ENCODE measurements at places on chromosomes 7 and 10.
A peak's percentile ranks its signal among the peaks of the same experiment; 100 is the strongest.

DNA sequence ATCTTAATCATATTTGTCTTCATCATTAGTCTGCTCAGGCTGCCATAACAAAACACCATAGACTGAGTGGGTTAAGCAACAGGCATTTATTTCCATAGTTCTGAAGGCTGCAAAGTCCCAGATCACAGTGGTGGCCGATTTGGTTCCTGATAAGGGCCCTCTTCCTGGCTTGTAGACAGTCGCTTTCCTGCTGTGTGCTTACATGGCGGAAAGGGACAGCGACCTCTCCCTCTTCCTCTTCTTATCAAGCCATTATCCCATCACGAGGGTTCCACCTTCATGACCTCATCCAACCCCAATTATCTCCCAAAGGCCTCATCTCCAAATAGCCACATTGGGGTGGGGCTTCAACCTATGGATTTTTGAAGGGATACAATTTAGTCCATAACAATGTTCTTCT lies 84.0 kb downstream of the LYZL1 start:
- no peak for DNase-seq

GRCh38 chr10:113108194-113108835 lies 158.3 kb downstream of the TCF7L2 start:
- DNase-seq = no peak

DNA sequence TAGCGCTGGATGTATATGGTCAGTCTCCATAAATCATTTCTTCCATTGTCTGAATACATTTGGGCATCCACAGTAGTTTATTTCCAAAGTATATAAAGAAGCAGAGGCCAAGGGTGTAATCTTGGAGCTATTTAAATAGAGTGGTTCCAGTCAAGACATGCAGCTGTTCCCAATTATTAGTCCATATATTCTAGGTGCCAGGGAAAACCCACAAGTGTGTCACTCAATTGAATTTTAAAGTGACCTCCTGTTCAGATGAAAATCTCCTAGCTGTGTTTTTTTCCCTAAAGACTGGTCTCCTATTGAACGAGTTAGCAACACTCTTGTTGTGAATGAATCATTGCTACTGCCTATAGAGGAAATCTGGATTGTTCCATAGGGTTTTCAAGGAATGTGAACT lies 260.2 kb upstream of the BMPER start:
- DNase-seq = no peak

DNA sequence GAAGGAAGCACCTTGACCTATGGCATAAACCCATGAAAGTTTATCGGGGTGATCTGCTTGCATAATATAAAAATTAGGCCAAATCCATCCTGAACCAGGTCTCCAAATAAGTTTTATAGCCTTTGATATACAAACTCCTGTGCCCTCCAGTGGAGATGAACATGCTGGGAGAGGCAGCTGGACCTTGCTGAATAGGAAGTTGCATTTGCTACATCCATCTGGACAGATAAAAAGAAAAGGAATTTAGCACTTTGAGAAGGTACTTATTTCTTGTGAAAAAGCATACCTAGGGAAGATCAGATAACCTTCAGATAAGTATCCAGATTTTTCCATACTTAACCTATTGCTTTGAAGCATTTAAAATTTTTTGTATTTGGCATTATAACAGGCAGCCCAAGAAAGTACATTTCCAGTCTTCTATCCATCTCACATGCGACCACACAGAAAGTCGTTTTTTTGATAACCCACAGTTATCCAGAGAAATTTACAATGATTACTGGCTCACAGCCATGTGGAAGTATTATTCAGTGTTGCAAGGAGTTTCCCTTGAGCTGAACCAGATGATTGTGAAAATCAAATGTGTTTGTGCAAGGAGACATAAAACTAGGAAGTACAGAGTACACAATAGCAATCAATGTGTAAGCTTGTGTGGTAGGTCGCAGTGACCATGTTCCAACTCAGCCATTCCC lies 124.4 kb upstream of the STK17A start:
- DNase-seq = no peak

GRCh38 chr10:33211106-33211878 lies 123.2 kb downstream of the NRP1 start:
- peak; percentile 88 for DNase-seq

DNA sequence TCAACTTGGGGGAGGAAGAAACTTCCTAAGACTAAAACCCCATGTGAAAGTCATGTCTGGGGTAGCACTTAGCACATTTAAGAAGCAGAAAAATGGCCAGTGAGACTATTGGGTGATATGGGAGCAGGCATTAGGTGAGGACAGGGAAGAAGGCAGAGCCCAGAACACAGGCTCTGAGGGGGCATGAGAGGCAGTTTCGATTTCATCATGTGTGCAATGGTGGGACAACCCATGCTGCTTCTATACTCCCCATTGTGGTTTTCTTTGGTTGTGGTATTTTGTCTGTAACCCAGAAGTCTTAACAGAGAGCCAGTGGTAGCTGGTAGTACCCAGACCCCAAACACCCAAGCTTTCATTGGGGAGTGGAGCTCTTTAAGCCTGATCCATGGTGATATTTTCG lies 752.0 kb downstream of the GRID1 start:
- DNase-seq = no peak

DNA sequence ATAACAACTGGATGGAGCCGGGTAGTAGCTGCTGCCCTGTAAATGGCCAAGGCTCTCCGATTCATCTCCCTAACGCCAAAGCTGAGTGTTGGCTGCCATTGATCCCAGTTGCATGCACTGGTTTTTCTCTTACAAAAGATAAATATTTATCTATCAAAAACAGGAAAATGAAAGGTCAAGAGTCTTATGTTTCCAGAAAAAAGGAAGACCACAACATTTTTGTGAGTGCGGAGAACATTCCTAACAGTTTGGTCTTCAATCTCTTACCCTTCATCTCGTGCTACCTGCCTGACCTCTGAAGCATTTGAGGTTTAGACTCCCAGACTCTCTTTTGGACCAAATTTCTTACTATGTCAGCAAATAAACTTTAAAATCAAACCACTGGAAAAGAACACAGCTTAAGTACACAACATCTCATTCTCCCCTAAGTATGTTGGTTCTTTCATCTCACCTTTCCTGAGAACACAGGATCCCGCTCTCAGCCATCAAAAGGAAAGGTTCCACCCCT lies 61.6 kb downstream of the SORBS1 start:
- DNase-seq = peak; percentile 77

- DNase-seq = no peak
Measured at GRCh38 chr10:114686013-114686412, 27.9 kb upstream of the ABLIM1 start.

GRCh38 chr10:32972460-32972859 lies 14.4 kb upstream of the ITGB1 start:
- no peak for DNase-seq

DNA sequence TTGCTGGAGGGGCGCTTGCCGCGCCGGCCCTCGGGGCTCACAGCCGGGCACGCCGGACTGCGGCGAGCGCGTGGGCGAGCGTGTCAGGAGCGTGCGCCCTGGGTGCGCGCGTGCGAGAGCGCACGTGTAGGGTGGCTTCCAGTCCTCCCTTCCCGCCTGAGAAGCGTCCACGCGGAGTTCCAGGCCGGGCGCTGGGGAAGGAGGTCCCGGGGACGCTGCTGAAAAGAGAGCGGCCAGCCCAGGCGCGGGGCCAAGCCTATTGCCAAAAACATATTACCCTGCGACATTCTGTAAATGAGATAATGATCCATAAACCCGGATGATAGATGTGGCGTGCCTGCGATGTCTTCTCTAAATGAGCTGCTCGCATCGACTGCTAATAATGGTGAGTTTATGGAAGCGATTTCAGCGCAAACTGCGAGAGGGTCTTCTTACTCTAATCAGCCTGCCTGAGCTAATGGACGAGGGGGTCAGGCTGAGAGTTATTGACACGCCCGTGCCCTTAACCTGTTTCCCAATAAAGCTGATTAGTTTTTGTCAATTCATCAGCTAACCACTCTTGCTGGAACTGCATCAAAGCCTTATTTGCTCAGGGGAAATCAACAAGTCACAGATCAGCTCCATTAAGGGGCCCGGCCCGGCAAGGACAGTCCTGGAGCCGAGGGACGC lies 8.0 kb upstream of the MNX1 start:
- DNase-seq = no peak

- peak; percentile 91 for DNase-seq
Measured at GRCh38 chr10:34580643-34581042, 234.5 kb downstream of the PARD3 start.

DNA sequence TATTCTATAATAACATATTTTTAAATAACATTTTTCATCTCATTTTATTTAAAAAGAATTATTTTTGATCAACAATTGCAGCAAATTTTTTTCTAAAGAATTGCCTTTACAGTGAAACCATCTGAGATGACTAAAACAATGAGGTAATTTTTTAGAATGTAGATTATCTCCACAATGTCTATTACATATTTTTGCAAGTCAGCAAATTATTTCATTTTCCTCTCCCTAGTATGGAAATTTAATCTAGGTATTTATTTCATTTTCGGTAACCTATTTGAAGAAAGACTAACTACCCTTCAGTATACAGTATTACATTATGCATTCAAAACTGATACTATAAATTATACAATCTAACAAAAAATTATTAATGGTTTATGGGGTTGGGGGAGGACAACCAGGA lies 213.2 kb upstream of the SP4 start:
- no peak for DNase-seq

DNA sequence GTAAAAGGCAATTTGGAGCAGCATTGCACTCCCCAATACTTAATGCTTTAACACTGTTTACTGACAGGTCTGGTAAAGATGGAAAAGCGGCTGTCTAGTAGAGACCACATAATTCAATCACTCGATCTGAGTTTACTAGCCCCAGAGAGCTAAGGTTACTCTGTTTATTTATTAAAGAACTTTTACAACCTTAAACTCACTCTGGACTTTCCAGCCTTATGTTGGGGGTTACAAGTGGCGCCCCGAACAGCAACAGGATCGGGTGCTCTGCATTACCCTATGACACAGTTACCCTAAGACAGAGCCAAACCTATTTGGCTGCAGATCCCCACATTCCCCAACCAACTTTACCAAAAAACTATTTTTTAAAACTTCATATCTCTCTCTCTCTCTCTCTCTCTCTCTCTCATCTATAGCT lies 43.9 kb downstream of the MRPS24 start:
- DNase-seq = no peak

DNA sequence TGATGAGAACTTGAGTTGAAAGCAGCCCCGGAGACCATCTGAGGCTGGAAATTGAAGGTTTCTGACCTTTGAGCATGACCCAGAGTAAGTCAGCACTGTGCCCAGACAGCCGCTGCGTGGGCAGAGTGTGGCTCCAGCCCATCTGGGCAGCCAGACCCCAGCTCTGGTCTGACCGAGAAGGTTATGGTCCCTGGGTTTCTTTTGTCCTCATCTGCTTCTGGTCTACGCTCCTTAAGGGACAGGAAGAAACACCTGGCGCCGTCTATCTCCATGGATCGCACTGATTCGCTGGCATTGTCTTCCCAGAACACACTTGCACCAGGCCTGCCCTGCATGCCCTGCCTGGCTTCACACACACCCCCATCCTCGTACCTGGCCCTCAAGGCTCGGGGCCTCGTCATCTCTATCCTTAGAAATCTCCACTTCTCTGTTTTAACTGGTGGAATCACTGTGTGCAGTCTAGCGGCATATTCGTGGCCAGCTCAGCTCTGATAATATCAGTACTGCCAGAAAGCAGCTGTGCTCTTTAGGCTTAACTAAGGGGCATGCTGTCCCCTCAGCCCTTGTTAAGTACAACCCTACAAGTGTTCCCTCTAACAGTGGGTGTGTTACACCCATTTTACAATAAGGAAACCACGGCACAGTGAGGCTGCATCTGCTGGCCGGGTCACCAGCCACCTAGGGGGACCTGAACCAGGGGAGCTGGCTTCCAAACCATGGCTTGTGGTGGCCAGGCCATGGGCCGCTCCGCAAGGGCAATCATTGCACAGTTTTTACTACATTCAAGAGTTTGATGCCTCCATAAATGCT lies 127.7 kb downstream of the ADCY1 start:
- no peak for DNase-seq

GRCh38 chr10:80540136-80540535 lies 2.4 kb downstream of the SH2D4B start:
- no peak for DNase-seq

DNA sequence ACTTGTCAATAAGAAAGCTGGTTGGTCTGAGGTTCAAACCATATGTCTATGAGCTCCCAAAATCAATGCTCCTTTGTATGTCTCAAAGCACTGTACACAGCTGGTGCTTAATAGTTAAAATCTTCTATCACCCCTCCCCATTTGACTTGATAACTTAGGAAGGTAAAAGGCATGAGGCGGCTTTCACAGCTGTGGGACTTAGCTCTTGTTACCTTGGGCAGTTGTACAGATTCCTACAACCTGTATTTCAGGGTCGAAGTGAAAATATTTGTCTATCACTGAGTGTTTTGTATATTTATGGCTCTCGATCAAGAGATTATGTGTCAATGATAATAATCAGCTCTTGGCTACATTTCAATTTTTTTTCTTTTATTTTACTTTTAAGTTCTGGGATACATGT lies 992 bp upstream of the KIFBP start:
- no peak for DNase-seq

GRCh38 chr7:50923476-50923875 lies 140.8 kb upstream of the GRB10 start:
- DNase-seq = no peak

DNA sequence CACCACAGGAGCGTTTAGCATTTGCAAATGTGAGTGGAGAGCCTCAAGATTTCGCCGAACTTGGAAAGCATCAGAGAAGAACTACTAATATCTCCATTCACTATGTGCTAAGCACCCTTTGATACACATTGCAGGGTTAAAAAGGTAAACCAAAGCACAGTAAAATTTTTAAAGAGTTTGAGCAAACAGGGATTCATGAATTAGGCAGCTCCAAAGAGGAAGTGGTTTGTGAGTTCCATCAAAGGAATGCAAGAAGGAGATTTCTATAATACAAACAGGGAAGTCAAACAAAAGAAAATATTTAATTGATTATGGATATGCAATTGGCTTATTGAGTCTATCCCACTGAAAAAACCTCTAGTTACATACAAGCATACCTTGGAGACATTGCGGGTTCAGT lies 81.1 kb upstream of the TMEM72 start:
- peak; percentile 86 for DNase-seq

GRCh38 chr7:140923358-140924006 lies 1.2 kb downstream of the BRAF start:
- peak; percentile 9 for DNase-seq

- no peak for DNase-seq
Measured at GRCh38 chr7:151245360-151246101, 3.0 kb downstream of the SMARCD3 start.

- no peak for DNase-seq
Measured at GRCh38 chr7:29956487-29956836, 33.1 kb downstream of the SCRN1 start.

Data from astrocyte (in vitro differentiated cells and primary cell).